ENCODE measurements at places on chromosomes 16 and 17. TPM values are rescaled to one million over a fixed set of nuclear protein-coding genes. Genes with fewer than 3 reads are reported as not detected.

CHRNE gene
- total RNA-seq = 1.5 TPM

RETREG3 gene
- total RNA-seq = 36.8 TPM

CCL3 gene
- total RNA-seq = 4.9 TPM

KLHL10 gene
- not detected for total RNA-seq

CLEC18C gene
- 2.3 TPM for total RNA-seq

NPIPB13 gene
- 4.6 TPM for total RNA-seq

TBC1D3E gene
- total RNA-seq = not detected

TMC7 gene
- total RNA-seq = 2.7 TPM

MT1G gene
- total RNA-seq = not detected

TTYH2 gene
- total RNA-seq = 14.4 TPM

PLA2G10 gene
- not detected for total RNA-seq

TNFRSF12A gene
- total RNA-seq = 1.2 TPM

SLC16A3 gene
- total RNA-seq = 3.7 TPM

CA7 gene
- not detected for total RNA-seq

MAP2K6 gene
- total RNA-seq = 32.6 TPM

TNFRSF13B gene
- not detected for total RNA-seq

CDH16 gene
- not detected for total RNA-seq

KCNH4 gene
- total RNA-seq = 0.82 TPM

IL17C gene
- total RNA-seq = not detected

CACNG3 gene
- 2.6 TPM for total RNA-seq

PRCD gene
- total RNA-seq = 5.7 TPM

PLEKHH3 gene
- total RNA-seq = 5.0 TPM

Measured in cerebellum (tissue), 4 donors.